ENCODE measurements at places on chromosomes 4 and X. TPM values are rescaled to one million over a fixed set of nuclear protein-coding genes. Genes with fewer than 3 reads are reported as not detected.

GRCh38 chrX:109839694-109840567 is 106.9 kb upstream of the ACSL4 start:
- peak; percentile 36 for DNase-seq

The GYG2 gene
- 14.0 TPM for polyA plus RNA-seq

The PPEF2 gene
- 0.08 TPM for polyA plus RNA-seq

GRCh38 chr4:14607578-14607977 is 394.7 kb upstream of the CPEB2 start:
- no peak for DNase-seq

- no peak for DNase-seq
These were observed 31.0 kb downstream of the RAB40A start for GRCh38 chrX:103488332-103488731.

All from left lung (tissue), 14 donors.